ENCODE measurements at places on chromosomes 5 and 9.

- DNase-seq, result no peak
These were observed 36.4 kb downstream of the NXNL2 start for GRCh38 chr9:88571419-88571818.

DNA sequence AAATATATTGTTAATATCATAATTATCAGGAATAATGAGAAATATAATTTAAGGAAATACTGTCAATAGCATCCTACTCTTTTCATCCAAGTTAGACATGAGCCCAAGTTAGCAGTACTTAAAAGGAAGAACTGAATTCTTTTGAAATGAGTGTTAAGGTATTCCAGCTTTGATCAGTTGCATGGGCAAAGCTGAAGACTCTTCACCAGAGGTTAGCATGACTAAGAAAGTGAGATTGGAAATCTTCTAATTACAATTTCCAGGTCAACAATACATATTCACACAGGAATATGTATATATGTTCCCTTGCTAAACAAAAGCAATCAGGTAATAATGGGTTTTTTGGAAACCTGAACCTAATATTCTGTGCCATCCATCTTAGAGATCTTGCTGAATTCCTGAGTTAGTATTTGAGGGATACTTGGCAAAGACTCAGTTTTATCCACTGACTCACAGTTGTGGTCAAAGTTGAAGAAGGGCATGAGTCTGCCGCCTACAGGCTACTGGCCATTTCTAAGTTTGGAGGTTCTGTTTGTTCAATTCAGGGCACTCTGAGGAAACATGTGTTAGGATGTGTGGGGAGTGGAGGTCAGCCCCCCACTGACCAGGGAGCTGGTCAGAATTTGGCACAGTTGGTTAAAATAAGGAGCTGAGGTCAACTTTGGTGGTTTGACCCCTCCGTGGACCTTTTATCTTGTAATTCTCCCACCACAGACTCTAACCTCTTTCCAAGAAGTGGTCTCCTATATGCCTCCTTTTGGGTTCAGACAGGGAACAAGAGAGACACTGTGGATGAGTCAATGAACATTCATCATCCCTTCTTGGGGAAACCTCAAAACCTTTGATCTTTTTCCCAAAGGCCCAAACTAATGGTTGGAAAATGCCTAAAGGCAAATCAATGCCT is 118.3 kb downstream of the PIK3R1 start:
- peak; percentile 77 for DNase-seq

- DNase-seq, result no peak
These were observed 19.2 kb downstream of the NOTCH1 start for GRCh38 chr9:136526625-136527066.

DNA sequence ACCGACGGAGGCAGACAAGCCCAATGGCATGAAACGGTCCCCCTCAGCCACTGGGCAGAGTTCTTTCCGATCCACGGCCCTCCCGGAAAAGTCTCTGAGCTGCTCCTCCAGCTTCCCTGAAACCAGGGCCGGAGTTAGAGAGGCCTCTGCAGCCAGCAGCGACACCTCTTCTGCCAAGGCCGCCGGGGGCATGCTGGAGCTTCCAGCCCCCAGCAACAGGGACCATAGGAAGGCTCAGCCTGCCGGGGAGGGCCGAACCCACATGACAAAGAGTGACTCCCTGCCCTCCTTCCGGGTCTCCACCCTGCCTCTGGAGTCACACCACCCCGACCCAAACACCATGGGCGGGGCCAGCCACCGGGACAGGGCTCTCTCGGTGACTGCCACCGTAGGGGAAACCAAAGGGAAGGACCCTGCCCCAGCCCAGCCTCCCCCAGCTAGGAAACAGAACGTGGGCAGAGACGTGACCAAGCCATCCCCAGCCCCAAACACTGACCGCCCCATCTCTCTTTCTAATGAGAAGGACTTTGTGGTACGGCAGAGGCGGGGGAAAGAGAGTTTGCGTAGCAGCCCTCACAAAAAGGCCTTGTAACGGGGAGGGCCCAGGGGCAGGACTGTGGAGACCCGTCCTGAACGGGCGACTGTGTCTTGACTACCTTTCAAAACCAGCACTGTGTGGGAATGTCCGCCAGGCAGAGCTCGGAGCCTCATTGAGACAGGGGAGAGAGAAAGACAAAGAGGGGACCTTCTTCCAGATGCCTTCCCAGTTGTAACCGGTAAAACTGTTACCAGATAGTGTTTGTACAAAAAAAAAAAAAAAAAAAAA is 29.9 kb downstream of the CD180 start:
- peak; percentile 75 for DNase-seq

GRCh38 chr9:107423540-107423939 is 66.0 kb downstream of the KLF4 start:
- no peak for DNase-seq
